ENCODE measurements at places on chromosomes 6 and 20.

GRCh38 chr20:60137657-60138245, 179.5 kb downstream of the CDH26 start:
- DNase-seq, result no peak

DNA sequence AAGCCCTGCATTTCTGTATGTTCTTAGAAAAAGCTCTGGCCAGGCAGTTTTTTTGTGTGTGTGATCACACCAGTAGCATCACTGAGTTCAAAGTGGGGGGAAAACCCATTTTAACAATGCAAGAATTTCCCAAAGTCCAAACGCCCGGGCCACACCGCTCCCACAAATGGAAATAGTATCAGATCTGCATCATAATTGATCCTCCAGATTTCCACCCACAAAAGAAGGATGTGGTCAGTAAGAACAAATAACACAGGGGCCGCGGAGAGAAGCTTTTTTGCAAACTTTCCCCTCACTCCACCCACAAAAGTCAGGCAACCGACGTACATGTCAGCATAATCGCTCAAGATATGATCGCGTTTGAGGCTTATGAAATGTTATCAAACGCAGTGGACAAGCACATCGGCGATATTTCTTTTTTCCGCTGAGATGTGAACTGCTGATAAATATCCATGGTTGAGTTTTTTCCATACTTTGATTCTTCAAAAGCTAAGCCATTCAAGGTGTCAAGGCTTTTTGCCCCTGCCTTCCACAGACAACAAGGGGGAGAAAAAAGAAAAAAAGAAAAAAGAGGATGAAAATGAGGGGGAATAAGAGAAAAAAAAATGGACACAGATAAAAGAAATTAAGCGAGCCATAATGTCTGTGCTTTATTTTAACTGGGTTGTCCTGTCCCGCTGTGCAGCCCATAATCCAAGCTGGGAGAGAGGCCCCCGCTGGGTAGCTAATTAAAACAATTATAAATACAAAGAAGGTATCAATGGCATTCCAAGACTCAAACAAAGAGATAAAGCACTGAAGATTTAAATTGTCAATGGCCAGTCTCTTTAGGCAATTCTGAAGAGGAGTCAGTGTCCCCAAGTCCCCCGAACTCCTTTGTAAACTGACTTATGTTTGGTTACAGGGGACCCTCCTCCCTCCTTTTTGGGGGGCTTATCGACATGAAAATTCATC, 143.5 kb downstream of the ZFP64 start:
- DNase-seq, result no peak

GRCh38 chr6:128713461-128713860, 169.5 kb upstream of the LAMA2 start:
- DNase-seq, result no peak

DNA sequence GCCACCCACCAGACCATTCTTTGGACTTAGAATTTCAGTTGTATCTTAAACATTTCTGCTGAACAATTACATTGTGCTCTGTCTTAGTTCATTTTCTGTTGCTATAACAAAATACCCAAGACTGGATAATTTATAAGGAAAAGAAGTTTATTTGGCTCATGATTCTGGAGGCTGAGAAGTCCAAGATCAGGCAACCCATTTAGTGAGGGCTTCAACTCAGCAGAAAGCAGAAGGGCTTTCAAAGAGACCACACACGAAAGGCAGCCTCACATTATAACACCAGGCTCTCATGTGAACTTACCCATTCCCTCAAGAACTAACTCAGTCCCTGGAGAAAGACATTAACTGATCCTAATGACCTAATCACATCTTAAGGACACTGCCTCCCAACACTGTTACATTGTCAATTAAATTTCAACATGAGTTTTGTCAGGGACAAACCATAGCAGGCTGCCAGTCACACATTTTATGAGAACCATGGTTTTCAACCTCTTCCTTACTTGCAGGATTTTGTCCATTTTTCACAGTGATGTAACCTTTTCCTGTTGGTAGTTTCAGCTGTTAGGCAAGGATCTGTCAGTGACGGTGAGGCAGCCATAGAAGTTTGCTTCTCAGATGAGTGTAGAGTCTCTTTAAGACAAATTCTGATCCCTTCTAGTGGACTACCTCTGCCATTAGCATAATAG, 399.6 kb upstream of the SOX4 start:
- DNase-seq, result no peak

DNA sequence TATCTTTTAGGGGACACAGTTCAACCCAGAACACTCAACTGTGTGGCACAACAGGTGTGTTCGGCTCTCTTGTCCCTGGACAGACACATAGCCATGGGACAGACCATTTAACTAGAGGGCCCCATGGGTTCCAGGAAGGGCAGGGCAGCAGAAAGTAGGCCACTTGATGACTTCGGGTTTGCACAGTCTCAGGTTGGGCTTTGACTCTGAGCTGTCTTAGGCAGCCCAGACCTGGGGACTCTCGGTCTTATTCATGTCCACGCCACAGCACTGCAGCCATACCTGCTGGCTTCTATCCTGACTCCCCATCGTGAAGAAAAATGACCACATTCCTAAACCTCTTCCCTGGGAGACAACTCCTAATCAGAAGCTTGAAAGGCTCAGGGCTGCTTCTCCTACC, 146.1 kb upstream of the AKAP12 start:
- no peak for DNase-seq

- no peak for DNase-seq
Measured at GRCh38 chr6:453152-453551, 61.6 kb downstream of the IRF4 start.

DNA sequence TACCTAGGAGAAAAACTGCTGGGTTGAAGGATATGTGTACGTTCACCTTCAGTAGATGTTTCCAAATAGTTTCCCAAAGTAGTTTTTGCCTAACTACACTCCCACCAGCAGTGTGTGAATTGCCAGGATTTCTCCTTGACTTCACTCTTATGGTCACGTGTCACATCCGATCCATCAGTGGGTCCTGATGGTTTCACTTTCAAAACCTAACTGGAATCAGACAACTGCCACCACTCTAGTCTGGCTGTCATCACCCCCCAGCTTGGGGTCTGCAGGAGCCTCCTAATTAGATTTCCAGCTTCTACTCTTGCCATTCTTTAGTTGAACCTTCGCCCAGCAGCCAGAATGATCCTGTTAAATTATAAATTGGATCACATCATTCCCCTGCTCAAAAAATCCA, 8.5 kb upstream of the SLC12A5 start:
- no peak for DNase-seq

DNA sequence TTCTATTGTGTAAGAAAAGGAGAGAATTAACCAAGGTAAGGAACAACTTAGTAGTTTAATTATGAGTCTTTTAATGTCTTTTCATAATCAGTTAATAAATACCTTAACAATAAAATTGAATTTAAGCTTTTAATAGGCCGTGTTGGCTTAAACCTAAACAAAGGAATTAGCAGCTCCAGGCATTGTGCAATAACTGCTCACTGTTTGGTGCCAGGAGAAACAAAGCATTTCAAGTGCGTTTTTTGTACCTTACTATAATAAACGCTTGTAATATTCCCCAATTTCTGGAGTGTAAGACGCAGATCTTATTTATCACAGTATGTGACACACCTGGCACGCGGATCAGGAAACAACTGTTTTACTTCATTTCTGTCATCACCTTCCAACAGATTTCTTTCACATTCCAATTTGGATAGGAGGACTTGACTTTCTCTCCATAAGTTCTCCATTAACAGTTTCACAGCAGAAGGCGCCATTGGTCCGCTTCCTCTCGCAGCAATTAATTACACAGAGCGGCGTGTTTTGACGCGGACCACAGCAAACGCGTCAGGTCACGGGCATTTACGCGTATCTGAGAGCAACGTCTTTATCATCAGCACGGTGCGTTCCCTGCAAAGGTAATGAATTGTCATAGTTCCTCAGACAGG, 335.8 kb upstream of the NT5E start:
- DNase-seq, result no peak

- DNase-seq, result no peak
Measured at GRCh38 chr6:116556814-116557415, 3.4 kb downstream of the CALHM4 start.

- DNase-seq, result no peak
Measured at GRCh38 chr6:33772082-33772830, 16.7 kb downstream of the LEMD2 start.

DNA sequence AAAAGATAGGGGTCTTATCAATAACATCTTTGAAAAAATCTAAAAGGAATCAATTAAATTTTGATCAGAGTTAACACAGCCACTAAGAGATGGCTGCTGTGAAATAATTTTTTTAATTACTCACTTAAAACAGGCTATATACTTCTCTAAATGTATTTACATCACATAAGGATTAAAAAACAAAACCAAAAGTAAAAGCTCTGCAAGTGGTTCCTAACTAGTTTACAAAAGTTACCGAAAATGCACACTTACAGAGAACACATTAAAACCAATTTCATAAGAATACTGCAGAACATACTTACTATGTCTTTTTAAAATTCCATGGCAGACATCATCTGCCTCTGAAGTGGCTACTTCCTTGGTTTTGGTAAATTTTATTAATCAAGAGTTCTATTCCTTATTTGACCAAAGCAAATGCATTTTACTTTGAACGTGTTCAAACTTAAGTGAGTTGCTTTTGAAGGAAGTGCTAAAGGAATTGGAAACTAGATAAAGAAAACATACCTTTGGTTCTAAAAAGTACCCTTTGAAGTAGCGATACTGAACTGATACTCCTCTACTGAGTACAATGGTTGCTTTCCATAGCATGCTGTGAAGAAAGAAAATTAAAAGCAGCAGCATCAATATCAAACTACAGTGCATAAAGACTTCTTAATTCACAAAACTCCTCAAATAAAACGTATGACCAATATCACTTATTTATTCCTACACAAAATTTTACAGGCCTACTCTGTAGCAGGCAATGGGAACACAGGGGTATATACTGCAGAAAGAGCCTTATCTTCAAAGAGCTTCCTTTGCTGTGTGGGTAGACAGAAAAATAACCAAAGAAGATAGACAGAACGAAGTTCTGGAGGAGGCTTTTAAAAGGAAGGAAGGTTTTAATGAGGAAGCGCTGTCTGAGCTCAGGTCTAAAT, 157.1 kb upstream of the SHLD1 start:
- no peak for DNase-seq

GRCh38 chr6:145548933-145549648, 186.2 kb downstream of the EPM2A start:
- no peak for DNase-seq

DNA sequence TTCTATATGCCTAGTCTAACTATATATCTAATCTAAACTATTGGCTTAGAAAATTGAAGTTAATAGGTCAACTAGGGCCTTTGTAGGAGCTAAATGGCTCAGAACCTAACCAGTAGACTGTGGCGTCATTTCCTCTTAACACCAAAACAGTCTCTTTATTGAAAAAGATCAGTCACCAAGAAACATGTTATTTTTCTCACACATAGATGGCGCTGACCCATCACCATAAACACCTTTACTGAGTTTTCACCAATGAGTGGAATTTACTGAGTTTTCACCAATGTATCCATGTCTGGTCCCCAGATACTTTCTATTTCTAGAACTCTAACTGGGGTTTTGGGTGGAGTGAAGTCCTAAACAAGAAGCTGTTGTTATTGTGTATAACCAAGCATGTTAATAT, 636.0 kb downstream of the BCKDHB start:
- DNase-seq, result peak; percentile 6

GRCh38 chr6:41331401-41332150, 3.8 kb upstream of the NCR2 start:
- DNase-seq, result no peak

DNA sequence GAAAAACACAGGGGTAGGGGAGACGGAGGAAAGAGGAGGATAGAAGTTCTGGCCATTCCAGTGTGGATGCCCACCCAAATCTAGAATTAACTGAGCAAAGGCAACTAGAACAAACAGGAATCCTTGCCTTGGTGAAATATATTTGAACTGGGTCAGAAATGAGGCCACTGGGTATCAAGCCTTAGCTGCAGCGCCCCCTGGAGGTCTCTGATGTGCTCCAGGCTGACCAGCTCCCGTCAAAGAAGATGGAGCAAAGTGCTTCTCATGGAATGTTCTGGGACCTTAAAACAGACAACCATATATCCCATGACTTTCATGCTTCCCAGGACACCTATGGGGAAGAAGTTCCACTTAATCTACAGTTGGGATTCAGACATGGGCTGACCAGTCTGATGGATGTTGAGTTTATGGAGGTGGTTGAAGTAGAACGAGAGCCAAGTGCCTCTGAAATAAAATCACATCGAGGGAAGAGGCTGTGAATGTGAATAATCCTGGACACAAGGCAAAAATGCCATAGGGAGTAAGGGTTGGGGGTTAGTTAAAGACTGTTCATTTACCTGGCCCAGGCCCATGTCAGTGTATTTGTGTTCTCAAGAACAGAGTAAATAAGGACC, 50.4 kb downstream of the HLA-DPB1 start:
- no peak for DNase-seq

DNA sequence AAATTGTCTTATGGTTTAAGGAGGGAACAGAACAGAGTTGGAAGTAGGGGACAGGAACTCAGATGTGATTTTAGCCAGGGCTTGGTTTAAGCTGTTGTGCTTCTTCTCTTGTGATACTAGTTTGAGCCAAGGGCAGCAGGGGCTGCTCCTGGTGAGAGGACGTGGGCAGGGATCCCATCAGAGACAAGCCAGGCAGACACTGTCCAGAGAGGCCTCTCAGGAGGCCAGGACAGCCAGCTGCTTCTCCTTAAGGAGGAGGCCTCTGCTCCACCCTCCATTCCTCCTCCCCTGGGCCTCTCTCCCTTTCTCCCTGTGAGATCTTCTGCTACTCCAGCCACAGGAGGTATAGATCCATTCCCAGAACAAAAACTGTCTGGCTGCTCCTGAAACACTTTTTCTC, 108.4 kb upstream of the MLN start:
- no peak for DNase-seq

DNA sequence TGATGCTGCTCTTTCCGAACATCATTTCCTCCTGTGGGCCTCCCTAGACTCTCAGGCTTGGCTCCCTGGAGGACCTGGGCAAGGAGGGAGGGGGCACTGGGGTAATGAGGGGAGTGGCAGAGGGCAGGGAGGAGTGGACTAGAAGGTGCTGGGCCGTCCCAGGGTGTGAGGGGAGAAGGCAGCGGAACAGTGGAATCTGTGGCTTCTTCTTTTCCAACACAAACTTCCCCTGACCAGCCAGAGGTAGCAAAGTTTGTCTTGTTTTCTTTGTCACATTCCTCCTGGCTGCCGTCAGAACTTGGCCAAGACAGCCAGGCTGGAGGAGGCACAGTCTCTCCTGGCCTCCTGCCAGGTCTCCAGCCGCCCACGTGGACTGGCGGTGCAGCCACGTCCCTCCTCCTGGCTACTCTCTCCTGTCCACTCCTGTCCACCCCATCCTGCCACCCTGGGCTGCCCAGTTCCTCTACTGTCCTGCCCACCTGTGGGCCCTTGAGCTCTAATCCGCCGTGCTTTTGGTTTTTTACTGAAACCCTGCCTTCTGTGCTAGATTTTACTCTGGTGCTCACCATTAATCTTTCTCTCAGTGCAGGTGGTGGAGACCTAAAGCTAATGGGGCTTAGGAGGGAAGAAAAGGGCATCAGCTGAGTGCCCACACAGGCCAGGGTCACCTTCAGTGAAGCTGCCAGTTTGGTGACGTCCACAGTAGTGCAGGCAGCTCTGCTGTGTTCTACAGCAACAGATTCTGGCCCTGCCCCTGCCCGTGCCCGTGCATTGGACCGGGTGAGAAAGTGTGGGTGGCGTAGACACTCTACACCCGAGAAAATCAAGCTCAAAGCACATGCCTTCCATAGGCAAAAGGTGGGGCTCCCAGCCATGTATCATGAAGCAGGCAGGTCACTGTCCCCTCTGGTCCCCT, 2.8 kb upstream of the CDSN start:
- peak; percentile 71 for DNase-seq

All from left kidney (tissue), 8 donors.